ENCODE measurements at places on chromosomes 7 and 10.

DNA sequence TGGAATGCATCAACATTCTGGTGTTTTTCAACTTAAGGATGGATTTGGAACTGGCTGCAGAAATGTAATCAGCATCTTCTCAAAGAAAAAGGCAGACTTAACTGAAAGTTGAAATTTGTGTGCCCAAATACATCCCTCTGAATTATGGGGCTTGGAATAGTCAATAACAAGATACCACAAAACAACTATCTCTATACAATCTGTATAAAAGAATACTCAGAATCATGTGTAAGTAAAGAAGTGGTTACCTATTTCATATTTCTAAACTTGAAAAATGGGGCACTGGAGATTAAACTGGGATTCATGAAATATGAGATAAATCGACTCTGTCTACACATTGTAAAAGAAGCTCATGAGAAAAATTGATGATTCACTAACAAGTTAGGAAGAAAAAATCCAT is 6.2 kb upstream of the COL1A2 start:
- DNase-seq, result no peak

DNA sequence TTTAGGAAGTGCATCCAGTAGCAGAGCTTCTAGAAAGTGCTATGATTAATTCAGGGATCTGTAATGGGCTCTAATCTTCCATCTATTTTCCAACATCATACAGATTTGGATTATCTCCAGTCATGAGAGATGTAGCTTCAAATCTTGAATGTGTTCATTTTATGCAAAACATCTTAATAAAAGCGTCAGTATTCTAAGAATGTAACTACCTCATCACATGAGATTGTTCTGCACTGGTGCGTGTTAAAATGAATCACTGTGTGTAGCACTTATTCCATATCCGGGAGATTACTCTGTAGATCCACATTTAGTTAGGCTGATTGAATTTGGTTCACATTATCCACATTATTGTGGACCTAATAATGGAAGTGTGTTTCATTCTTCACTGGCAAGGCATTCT is 344.9 kb upstream of the CHRM2 start:
- DNase-seq, result no peak

DNA sequence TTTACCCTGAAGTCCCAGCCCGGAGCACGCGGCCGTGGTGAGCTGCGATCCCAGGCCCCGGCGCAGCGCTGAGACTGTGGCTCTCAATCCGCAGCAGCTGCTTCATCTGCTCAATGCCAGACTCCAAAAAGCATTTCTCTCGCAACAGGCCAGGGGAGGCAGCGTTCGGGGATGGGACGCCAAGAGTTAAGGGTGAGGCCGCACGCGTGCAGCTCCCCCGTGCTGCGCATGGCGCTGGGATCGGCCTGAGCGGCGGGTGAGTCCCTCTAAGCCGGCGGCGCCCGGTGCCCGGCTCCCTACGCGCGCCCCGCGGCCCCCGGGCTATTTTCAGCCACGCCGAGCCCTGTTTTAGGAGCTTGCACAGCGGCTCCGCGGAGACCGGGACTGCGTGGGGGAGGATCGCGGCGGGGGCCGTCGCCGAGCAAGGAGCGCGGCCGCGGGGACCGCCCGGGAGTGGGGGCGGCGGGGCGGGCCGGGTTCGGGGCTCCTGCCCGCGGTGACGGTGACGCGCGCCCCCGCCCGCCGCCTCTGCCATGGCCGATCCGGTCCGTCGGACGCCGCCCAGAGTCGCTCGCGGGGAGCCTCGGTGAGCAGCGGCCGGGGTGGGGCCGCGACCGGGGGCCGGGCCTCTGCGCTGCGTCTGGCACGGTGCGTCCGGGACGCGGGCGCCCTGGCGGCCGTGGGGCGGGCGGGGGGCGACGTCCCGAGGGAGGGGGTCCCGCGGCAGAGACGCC is 29.4 kb upstream of the JAKMIP3 start:
- no peak for DNase-seq

- DNase-seq, result peak; percentile 4
These were observed 4.9 kb upstream of the SCD start for GRCh38 chr10:100341953-100342626.

- DNase-seq, result no peak
These were observed 159.8 kb downstream of the CCDC7 start for GRCh38 chr10:32605787-32606186.

DNA sequence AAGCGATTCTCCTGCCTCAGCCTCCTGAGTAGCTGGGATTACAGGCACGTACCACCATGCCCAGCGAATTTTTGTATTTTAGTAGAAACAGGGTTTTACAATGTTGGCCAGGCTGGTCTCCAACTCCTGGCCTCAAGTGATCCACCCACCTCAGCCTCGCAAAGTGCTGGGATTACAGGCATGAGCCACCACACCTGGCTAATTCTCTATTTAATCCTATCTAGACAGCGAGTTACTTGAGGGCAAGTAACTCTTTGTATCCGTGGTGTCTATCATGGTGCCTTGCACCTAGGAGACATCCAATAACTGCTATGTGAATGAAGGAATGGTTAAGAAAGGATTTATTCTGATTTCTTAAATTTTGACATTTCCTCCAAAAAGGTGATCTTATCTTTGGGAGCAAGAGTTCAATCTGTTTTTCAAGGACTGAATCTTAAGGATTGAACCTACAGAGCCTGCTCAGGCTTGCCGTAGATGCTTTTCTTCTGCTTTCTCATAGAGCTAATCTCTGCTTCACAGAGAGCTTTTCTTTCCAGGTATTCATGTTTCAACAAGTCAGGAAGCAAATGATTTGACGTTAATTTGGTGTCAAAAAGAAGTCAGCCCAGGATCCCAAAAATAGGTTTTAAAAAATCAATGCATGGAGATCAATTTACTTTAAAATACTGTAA is 101.6 kb downstream of the CUL2 start:
- DNase-seq, result no peak

DNA sequence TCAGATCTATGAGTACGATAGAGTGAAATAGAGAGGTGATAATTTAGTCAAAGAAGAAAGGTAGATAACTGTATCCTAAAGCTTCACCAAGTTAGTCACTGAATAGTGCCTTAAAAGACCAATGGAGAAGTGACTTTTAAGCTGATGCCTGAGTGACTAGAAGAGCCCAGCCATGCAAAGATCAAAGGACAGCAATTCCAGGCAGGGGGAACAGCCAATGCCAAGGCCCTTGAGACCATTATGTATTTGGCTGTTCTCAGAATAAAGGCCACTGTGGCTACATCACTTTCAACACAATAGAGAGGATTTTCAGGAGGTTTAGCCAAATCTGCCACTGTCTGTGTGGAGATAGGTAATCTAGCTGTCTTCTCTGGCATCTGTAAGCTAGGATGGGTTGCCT is 17.8 kb downstream of the HDAC9 start:
- no peak for DNase-seq

DNA sequence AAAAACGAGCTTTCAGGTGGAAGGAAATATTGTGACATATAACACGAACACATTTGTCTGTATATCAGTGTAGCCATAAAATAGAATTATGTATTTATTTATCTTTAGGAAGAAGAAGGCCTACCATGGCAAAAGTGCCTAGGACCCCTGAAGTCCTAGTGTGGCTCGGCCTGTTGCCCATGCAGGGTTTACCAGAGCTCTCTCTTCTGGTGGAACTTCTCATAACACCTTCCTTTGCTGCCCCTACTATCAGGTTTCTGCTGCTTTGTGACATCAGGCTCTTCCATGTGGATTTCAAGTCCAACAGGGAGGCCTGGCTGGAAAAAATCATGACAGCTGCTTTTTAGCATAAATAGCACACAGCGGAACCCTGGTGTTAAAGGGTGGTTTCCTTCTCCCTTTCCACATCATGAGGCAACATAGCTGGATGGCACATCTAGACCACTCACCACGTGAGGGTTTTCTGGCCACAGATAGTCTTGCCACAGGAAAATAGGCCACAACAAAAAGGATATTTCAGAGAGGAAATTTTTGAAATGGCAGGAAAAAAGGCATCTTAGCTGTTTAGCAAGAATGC is 44.8 kb upstream of the ADO start:
- no peak for DNase-seq

GRCh38 chr7:105028004-105028403 is 14.0 kb downstream of the KMT2E start:
- no peak for DNase-seq

- no peak for DNase-seq
These were observed 17.6 kb downstream of the ZDHHC6 start for GRCh38 chr10:112429147-112429546.

DNA sequence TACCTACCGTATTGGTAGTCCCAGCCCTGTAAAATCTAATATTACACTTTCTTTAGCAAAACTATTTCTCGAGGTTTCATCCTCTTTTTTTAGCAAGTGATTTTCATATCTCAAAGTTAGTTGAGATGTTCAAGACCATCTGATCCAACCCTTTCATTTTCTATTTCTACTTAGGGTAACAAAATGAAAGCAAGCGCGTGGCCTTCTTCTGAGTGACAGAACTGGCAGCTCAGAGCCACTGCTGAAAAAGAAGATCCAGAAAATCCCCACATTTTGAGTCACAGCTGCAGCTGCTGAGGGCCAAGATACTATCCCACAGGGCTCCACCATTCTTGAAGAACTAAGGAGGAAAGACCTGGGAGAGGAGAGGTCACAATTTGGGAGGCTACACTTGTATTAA is 24.8 kb upstream of the ZNF800 start:
- no peak for DNase-seq

- DNase-seq, result no peak
These were observed 499.0 kb upstream of the SEMA3D start for GRCh38 chr7:85685901-85686300.

DNA sequence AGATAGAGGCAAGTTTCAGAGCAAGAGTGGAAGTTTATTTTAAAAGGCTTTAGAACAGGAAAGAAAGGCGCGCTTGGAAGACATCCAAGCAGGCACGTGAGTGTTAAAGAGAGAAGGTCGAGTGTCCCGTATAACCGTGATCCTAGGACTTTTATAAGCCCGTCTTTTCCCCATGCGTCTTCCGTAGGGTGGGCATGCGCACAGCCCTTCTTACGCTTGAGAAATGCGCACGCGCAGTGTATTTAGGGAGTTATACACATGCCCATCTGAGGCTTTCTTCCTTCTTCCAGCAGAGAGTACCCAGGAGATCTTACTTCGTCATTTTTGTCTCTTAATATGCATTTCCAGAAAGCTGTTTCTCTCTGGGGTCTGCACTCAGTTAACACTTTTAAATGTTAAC is 52.4 kb downstream of the CALD1 start:
- DNase-seq, result no peak

- DNase-seq, result no peak
These were observed 2.1 kb downstream of the TRDMT1 start for GRCh38 chr10:17199351-17199804.

DNA sequence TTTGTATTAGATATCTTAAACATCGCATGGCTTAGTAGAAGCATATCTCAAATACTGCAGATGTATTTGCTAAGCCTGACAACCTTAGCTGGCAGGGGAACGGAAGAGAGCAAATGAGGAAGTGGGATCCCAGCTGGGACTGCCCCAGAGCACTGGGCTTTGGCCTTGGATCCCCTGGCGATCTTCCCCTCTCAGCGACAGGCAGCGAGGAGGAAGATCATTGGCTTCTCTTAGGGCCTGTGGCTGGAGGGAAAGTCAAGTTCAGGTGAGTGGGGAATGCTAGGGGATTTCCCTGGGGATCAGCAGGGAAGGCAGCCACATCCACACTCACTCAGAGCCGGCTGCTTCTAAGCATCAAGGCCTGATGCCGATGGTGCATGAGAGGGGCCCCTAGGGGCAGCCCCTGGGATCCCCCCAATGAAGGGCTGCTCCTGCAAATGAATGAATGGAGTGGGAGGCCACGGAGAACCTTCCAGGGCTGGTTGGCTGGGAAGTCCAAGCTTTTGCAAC is 42.0 kb downstream of the LYZL2 start:
- DNase-seq, result no peak

- no peak for DNase-seq
These were observed 65.3 kb downstream of the SEPTIN7 start for GRCh38 chr7:35866186-35866585.

GRCh38 chr7:82445271-82445670 is 1.7 kb upstream of the CACNA2D1 start:
- no peak for DNase-seq

DNA sequence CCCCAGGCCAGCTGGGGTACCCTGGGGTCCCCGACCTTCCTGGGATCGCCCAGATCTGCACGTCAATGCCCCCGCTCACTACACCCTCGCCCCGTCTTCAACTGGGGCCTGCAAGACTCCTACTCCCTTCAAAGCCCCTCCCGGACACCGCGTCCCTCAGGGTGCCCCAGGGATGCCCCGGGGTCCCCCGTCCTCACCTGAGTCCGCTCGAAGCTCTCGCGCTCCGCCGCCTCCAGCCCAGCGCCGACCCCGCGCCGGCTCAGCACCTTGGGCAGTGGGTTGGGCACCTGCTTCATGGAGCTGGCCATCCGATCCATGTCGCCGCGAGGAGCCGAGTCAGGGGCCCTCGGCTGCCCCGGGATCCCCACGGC is at the start of gene HIP1:
TSS of gene HIP1 (minus strand) at position 338 of the 371 bp plus-strand sequence. CDS start at position 317, 21 bp downstream.
- no peak for DNase-seq

GRCh38 chr7:138842111-138842510 is 44.1 kb upstream of the ATP6V0A4 start:
- no peak for DNase-seq

DNA sequence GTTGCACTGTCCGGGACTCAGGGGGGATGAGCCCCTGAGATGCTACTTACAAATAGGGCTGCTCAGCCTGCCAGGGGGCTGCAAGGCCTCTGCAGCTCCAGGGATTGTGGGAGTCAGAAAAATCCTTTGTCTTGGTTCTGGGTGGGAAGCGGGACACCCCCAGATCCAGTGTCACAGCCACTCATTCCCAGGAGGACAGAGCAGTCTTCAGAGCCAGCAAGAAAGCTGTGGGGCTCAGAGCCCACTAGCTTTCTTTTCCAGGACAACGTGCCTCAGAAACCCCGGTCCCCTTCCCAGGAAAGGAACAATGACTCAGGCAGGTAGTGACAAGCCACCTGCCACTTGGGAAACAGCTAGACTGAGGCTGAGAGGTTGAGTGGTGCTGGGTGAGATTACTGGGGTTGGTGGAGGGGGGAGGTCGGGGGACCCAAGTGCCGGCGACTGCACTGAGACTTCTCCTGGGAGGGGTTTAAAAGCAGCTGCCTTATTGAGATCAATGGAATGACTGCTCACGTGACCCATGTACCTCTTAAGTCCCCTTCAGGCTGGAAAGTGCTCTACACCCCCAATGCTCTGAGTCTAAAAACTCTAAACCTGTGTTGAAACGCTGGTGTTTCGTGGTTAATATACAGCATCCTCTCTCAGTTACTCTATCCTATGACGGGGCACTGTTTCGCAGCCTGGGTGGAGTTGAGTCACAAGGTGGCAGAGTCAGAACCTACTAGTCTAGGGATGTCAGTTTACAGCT is 123.6 kb downstream of the UBE2H start:
- DNase-seq, result no peak

DNA sequence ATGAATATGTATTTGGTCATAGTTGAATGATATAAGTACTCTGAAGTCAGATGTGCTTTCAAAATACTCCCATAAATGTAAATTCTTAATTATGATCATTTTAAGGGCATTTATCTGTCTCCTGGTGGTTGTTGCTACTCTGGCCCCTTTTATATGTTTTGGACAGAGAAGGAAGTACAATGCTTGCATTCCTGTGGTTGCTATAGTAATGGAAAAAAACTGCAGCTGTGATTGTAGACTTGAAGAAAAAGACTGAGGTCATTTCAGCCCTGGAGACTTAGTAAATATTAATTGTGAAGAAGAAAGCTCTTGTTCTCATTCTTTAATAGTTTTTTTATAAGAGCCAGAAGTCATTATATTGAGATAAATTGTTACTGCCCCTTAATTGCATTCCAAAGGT is 70.2 kb upstream of the FERD3L start:
- no peak for DNase-seq

- DNase-seq, result no peak
These were observed 102.3 kb downstream of the DYNC2I1 start for GRCh38 chr7:158958618-158959017.

GRCh38 chr7:18315241-18315640 is 180.3 kb upstream of the HDAC9 start:
- DNase-seq, result no peak

- DNase-seq, result no peak
These were observed 898.6 kb downstream of the LRMDA start for GRCh38 chr10:76329891-76330575.

Data from central memory CD4-positive, alpha-beta T cell (primary cell).